ENCODE measurements at places on chromosomes 16 and 17.

DNA sequence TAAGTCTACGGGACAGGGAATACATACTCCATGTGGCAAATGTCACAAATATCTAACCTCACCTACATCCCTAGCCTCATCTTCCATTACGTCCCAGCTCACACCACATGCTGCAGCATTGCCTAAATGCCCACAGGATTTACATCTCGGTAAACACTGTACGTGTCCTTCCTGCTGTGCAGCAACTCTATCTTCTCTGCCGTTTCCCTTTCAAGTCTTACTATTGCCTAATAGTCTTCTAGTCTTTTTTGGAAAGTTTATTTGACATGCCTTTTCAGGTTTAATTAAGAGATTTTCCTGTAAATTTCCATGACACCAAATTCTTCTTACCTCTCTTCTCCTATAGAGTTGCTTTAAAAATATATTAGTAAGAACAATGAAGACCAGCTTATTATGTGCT, 120.5 kb downstream of the HS3ST4 start:
- no peak for DNase-seq

DNA sequence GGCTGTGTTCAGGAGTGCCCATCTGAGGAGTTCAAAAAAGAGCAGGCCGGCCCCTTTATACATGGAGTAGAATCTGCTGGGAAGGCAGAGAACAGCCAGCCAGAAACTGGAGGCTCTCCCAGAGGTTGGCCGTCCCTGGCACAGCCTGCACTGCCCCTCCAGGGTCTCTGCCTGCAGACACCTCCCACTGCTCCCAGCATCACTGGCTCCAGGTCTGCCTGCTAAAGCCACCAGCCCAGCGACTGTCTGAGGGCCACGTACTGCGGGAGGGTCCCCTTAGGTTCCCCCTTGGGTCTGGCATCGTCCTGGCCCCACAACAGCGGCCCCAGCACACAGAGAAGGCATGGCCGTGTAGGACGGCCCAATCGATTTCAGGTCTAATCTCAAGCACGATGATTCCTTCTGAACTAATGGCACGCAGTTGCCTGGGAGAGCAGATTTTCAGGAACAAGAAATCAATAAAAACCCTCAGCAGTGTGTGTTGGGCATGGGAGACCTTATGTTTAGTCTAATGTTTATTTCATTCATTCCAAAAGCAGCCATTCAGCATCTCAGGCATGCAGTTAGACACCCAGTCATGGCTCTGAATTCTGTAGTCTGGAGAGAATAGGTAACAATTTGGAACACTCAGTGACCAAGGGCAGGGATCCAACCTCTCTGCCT, 95.6 kb downstream of the PGS1 start:
- no peak for DNase-seq

- no peak for DNase-seq
Observed at GRCh38 chr17:65966072-65966695, 225.7 kb downstream of the CEP112 start.

DNA sequence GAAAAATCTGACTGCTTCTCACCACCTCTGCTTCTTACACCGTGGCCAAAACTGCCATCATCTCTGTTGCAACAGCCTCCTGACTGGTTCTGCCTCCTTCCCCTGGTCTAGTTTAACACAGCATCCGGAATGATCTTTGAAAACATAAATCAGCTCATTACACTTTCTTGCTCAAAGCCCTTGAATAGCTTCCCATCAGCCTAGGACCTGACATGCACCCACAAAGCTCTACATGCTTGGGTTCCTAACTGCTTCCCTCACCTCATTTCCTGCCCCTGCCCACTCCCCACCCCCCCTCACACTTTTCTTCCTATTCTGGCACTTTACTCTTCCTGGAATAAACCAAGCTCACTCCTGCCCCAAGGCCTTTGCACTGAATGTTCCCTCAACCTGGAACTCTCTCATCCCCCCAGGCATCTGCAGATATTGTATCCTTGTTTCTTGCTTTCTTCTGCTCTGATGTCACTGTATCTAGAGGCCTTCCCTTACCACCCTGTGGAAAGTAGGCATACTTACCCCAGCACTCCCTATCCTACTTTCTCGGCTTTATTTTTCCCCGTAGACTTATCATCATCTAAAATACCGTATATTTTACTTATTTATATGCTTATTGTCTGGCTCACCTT, 112.4 kb downstream of the FTO start:
- no peak for DNase-seq

DNA sequence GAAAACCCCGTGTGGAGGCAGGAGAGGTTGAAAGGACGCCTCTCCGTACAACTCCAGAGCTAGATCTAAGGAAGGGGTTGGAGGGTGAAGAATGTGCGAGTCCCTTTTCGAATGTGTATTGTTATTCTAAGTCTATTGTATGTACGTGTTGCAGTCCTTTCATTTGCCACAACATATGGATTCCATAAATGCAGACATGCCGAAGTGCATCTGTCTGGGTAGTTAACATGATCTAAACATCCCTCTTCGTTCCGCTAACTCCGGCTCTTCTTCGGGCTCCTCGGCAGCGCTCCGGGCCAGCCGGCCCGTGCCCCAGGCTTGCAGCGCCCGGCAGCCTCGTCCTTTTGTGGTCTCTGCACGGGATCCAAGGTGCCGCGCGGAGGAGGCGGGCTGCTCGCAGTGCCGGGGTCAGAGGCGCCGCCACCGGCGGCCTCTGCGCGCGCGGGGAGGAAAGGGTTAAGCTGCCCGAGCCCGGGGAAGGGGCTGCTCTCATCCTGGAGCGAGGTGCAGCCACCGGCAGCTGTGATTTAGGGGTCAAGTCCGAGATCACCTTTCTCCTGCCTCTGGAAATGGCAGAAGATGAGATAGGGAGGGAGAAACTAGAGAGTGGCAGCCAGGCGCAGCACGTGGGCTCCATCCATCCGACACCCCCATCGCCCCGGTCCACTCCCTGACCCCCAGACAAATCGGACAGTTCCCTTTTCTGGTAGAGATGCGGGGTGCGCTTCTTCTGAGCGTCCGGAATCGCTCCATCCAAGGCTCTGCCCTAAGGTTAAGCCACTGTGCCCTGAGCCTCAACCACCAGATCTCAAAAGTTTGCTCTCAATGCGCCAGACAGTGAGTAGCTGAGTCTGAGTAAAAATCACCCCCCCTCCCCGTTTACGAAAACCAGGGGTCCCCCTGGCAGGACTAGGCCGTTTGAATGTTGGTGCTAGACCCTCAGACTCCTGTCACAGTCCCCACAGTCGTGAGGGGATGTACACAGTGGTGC, 15.1 kb upstream of the ZFHX3 start:
- no peak for DNase-seq

DNA sequence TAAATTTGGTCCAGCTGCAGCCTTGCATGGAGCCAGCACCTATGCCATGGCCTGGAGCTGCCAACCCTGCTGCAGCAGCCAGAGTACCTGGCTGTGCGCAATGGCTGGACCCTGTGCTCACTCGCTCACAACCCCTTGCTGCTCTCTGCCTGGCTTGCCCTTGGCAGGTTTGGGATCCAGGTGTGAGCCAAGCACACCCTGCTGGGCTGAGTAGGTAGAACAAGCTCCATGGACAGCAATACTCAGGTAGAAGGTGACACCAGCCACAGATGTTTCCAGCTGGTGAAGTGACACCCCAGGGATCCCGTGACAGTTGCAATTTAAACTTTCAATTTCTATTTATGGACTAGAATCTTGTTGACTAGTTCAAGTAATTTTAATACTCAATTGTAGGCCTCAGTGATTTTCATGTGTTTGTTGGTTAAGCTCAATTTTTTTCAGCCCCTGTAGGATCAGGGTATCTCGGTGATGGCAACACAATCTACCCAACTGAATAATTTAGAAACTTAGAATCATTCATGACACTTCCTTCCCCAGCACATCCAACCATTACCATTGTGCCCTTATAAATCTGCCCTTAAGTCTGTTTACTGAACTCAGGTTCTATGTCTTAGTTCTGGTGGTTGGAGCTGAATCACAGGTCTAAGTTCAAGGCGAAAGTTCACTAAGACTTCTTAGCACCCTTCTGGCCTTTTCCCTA, 480.0 kb downstream of the PMP22 start:
- DNase-seq = no peak

GRCh38 chr17:81117672-81118198, 47.6 kb upstream of the PVALEF start:
- DNase-seq = no peak

- no peak for DNase-seq
Observed at GRCh38 chr16:46896314-46896968, 12.3 kb downstream of the GPT2 start.

DNA sequence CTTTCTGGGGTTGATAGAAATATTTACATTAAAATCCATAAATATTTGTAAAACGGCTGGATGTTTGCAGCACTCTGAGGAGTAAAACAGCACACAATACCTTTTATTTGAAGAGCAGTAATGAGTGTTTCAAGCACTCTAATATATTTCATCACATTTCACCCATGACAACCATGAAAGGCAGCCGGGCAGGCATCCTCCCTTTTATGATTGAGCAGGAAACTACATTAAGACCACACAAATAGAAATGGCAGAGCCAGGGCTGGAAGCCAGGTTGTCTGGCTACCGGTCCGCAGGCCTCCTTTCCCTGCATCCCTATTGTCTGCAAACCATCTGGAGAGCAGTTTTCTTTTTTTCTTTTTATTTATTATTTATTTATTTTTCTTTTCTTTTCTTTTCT, 23.1 kb upstream of the GPRC5C start:
- no peak for DNase-seq

GRCh38 chr16:63239065-63239570, 1202.9 kb upstream of the CDH8 start:
- no peak for DNase-seq

GRCh38 chr17:39175695-39176093, 9.7 kb upstream of the ARL5C start:
- no peak for DNase-seq

DNA sequence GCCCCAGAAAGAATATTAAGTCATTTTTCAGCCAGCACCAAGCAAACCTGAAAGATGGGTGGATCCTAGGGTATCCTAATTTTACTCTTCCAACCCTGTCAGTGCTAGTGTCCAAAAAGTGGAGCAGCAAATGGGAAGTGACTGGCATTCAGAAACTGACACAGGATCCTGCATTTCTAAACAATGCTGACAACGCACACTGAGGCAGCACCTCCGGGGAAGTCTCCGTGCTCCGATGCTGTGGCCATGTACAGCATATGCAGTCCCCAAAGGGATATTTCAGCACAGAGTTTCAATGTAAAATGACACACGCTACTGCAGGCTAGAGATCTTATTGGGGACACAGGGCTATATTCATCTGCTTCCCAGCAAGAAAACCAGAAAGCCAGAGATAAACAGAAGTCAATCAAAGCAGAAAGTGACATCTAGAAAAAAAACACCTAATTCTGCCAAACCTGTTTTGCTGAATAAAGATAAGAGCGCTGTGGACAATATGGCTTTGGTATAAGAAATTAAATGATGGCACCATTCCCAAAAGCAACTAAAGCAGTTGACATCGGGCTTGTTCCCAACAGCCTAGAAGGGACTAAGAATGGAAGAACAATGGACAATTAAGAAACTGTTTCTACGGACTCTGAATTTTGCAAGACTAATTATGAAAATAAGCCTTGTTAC, 17.3 kb downstream of the XYLT1 start:
- DNase-seq = no peak

- DNase-seq = no peak
Observed at GRCh38 chr16:270381-271255, 5.1 kb downstream of the RGS11 start.

DNA sequence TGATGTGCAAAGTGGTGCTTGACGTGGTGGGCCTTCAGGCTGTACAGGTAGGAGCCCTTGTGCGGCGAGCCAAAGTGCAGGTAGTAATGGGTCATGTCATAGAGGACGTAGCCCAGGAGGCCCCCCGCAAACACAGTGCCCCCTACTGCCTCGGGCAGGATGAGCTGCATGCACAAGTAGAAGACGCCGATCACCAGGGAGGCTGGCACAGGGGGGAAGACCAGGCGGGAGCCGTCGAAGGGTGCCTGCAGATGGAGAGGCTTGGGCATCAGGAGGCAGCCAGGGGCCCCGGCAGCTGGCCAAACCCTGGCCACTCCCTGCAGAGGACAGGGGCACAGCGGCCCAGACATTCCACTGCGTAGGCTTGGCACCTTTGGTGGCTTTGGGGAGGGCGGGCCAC, 15.7 kb upstream of the MLKL start:
- DNase-seq = no peak

GRCh38 chr16:31354394-31355291, at the start of gene ITGAX:
TSS of gene ITGAX (plus strand) at chr16:31355176. CDS start at chr16:31355255, 79 bp downstream.
- peak; percentile 34 for DNase-seq

- no peak for DNase-seq
Observed at GRCh38 chr17:73232587-73233373, 28.9 kb downstream of the CPSF4L start.

GRCh38 chr17:61366715-61367413, 32.8 kb upstream of the TBX2 start:
- no peak for DNase-seq

DNA sequence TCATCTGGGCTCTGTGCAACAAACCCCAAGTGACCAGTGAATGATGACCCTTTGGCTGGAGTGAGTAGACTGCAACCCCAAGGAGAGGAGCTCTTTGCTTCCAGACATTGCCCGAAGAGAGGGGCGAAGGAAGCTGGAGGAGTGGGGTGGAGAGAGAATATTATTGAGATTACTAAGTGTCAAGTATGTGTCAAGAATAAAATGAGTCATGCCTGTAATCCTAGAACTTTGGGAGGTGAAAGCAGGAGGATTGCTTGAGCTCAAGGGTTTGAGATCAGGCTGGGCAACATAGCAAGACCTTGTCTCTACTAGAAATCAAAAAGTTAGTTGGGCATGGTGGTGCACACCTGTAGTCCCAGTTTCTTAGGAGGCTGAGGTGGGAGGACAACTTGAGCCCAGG, 142.0 kb upstream of the CCL2 start:
- DNase-seq = no peak

DNA sequence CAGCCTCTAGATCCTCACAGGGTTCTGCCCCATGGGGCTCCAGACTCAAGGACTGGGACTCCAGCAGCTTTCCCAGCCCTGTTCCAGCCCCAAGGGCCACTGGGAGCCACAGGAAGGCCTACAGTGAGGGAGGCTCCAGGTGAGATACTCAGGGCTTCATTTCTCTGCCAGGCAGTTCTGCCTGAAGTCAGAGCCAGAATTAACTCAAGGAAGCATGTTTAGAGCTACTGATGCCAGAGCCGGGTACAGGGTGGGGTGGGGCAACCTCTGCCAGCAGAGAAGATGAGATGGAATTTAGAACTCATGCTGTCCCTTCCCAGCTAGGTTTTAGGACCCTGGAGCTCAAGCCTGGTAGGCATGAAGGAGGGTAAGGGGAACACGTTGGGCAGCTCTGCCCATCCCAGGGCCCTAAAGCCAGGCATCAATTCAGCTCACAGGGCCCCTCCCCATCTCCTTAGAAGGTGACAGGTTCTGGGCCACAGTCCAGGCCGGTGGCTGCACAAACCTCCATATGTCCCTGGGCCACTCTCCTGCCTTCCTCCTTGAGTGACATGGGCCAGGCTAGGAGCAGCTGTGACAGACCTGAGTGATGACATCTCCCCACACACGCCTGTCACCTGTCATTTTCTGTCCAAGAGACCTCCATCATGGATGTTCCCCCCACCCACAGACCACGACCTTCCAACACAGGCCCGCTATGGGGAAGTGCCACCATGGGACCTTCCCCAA, 24.5 kb upstream of the SPPL2C start:
- no peak for DNase-seq
